ENCODE measurements at places on chromosomes 3 and 15. TPM values are rescaled to one million over a fixed set of nuclear protein-coding genes. Genes with fewer than 3 reads are reported as not detected.

SLC38A3 gene
- total RNA-seq: 2.2 TPM

- no peak for DNase-seq
These were observed 59.7 kb upstream of the ANKRD34C start for GRCh38 chr15:79222808-79223207.

SPG21 gene
- total RNA-seq: 76.1 TPM

HIGD2B gene
- total RNA-seq: not detected
